ENCODE measurements at places on chromosomes 7 and 10. TPM values are rescaled to one million over a fixed set of nuclear protein-coding genes. Genes with fewer than 3 reads are reported as not detected.

SAP25 gene
- not detected for total RNA-seq

KIAA1217 gene
- total RNA-seq: 5.5 TPM

CALHM1 gene
- not detected for total RNA-seq

PRPS1L1 gene
- not detected for total RNA-seq

WNT16 gene
- total RNA-seq: 0.50 TPM

Measured in smooth muscle cell of trachea (primary cell).